ENCODE measurements at places on chromosomes 2 and 18.

DNA sequence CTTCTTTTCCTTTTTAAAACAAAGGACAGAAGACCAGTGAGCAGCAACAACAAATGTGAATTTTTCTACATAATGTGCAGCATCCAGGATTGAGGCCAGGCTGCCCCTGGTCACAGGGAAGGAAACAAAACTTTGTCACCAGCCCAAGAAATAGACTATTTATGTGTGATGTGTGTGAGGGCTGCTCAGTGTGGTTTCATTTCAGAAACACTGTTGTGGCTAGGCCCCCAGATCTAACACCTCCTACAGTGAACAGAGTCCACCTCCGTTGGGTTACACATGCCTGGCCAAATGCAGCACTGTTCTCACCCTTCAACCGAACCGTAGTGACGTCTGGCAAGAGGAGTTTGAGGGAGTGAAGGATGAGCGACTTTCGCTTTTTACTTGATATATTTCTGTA is 146.3 kb upstream of the RIOK3 start:
- no peak for DNase-seq

DNA sequence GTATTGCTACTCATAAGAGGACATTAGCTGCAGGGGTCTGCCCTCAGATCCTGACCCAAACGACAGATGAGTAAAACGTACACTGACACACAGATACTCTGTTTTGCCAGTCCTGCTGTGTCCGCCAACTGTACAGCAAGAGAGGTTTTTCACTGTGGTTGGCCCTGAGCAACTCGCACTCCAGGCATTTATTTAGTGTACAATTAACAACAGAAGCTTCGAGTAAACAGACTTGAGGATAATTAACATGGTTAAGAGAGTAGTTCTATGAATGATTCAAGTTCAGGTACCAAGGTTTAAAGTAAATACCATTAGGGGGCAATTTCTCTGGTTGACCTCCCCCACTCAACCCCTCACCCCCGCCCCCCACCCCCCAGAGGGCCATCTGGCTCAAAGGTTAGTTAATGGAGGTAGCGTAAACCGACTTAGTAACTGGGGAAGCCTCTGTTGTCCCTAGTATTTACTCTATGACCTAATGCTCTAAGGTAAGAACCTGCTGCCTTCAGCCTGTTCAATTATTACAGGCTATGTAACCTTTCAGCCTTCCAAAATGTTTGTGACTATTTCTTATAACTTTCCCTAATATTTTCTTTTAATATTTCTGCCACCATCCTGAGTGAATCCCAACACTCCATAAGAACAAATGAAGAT is 103.9 kb upstream of the XIRP2 start:
- no peak for DNase-seq

- DNase-seq = no peak
Measured at GRCh38 chr2:192983173-192983572, 788.4 kb upstream of the TMEFF2 start.

GRCh38 chr2:99507937-99508818 is 18.4 kb upstream of the REV1 start:
- DNase-seq = no peak

GRCh38 chr2:176653479-176654443 is 384.5 kb downstream of the MTX2 start:
- DNase-seq = peak; percentile 27

GRCh38 chr2:185335879-185336278 is 402.7 kb upstream of the FSIP2 start:
- DNase-seq = no peak

- DNase-seq = no peak
Measured at GRCh38 chr2:216571909-216572513, 61.2 kb upstream of the IGFBP2 start.

GRCh38 chr18:79523206-79523735 is 127.5 kb downstream of the NFATC1 start:
- peak; percentile 53 for DNase-seq

- no peak for DNase-seq
Measured at GRCh38 chr2:107325981-107326786, 440.2 kb upstream of the ST6GAL2 start.

Data from stimulated activated CD4-positive, alpha-beta T cell treated with anti-CD3 and anti-CD28 coated beads, TNF-alpha, amount 100 ng/mL, for 24 hours (primary cell).